ENCODE measurements at places on chromosomes 5 and 9. TPM values are rescaled to one million over a fixed set of nuclear protein-coding genes. Genes with fewer than 3 reads are reported as not detected.

The LPAR1 gene
- not detected for total RNA-seq

The PCDHB7 gene
- total RNA-seq: not detected

The C6 gene
- total RNA-seq: not detected

The KCNIP1 gene
- not detected for total RNA-seq

The CENPK gene
- total RNA-seq: 97.8 TPM

The SLCO6A1 gene
- not detected for total RNA-seq

The EGFL7 gene
- total RNA-seq: 1.9 TPM

The LIX1 gene
- not detected for total RNA-seq

The DCTN4 gene
- total RNA-seq: 35.4 TPM

The CXCL14 gene
- total RNA-seq: not detected

The EMB gene
- total RNA-seq: 149 TPM

The EGR1 gene
- total RNA-seq: 8.9 TPM

The WDR38 gene
- total RNA-seq: not detected

The ZNG1E gene
- total RNA-seq: 39.4 TPM

The SNCB gene
- not detected for total RNA-seq

Data from activated CD8-positive, alpha-beta T cell treated with anti-CD3 and anti-CD28 coated beads, Interleukin-2, amount 10 ng/mL, durations not matched to agents 7 days and 5 days (primary cell).